ENCODE measurements at places on chromosomes 12 and 14.

- DNase-seq: no peak
These were observed 234.8 kb upstream of the FOXN3 start for GRCh38 chr14:89651805-89652204.

- no peak for DNase-seq
These were observed 20.2 kb upstream of the FUT8 start for GRCh38 chr14:65392296-65392695.

- DNase-seq: no peak
These were observed 35.7 kb downstream of the IQSEC3 start for GRCh38 chr12:101969-102878.

DNA sequence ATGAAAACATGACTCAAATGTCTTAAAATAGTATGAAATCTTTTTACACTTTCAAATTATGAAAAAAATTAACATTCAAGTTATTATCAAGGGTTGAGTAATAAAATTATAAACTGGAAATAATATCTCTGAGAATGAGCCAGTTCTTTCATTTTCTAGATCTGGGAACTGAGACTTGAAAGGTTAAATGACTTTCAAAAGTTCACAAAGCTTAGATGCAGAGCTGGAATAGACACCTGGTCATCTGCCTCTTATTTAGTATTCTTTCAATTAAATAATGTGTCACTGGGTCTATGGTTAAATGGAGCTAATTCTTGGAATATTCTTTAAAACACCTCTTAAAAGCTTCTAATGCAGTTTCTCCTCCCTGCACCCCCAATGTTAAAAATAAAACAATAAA, 86.6 kb downstream of the CDK17 start:
- DNase-seq: no peak

DNA sequence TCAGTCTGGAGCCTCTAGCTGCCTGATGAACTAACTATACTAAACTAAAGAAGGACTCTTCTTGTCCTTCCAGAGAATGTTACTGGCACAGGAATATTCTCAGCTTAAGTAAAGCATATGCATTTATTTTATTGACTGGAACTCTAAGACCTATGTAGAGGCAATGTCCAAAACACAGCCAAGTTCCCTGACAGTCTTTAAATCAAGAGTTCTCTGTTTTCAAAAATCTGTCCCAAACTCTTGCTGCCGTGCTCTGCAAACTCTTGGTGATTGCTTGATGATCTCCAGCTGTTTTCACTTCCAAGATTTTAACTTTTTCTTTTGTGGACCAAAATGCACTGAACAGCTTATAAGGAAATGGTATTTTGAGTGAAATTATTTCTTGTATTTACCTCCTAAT, 67.5 kb upstream of the DAAM1 start:
- DNase-seq: no peak

Data from HuH-7 (cell line).